Eye (tissue), 1 donor: ENCODE measurements at places on chromosomes 3 and 15.

DNA sequence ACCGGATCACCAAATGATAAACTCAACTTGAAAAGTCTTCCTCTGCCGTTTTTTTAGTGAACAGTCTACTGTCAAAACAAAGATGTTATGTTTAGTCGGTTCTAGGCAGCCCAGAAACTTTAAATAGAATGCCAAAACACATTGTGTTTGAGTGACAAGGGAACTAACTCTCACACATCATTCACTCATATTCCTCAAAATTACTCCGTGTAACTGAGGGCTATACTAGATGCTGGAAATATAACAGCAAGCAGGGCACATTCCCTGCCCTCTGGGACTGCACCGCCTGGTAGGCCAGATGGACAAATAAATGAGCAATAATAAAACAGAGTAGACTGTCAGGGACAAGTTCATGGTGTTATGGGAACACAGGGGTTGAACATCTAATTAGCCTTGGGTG is 251.4 kb downstream of the MAGI1 start:
- DNase-seq = no peak

DNA sequence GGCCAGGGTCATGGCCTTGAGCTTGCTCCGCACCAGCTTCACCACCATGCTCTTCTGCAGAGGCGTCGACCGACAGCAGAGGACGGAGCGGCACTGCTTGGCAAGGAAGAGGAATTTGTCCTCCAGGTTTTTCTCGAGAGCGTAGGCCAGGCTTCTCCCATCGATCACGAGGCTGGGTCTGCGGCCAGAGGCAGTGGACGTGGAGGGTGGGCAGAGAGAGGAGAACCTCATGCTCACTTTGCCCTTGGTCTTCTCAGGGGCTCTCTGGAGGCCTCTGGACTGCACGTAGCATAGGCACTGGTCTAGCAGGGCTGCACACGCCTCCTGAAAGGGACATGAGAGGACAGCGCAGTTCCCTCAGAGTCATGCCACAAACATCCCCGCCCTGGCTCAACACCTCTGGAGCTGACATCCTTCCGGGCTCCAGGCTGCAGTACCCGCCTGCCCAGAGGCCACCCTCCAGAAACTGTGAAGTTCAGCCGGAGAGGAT is 168.3 kb downstream of the ATP10A start:
- no peak for DNase-seq

- DNase-seq = no peak
Observed at GRCh38 chr3:195066441-195066841, 204.5 kb downstream of the XXYLT1 start.

GRCh38 chr3:120563356-120564022 is 32.6 kb upstream of the NDUFB4 start:
- no peak for DNase-seq
